ENCODE measurements at places on chromosomes 16 and 17. TPM values are rescaled to one million over a fixed set of nuclear protein-coding genes. Genes with fewer than 3 reads are reported as not detected.

DNA sequence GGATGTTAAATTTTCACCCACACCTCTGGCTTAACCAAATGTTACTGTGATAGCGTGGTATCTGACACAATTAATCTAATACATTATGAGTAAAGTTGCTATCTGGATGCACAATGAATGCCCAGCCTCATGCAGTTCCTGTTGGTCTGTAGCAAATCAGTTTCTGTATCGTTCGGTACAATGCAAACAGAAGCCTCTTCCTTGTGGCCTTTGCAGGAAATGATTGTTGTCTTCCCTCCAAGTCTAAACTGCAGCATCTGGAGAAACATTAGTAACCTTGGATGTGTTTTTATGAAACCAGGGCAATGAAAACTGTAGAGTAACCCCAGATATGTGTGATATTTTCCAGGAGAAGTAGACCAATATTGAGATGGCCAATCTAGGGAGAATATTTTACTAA is 46.8 kb downstream of the CYB561 start:
- no peak for DNase-seq

DNA sequence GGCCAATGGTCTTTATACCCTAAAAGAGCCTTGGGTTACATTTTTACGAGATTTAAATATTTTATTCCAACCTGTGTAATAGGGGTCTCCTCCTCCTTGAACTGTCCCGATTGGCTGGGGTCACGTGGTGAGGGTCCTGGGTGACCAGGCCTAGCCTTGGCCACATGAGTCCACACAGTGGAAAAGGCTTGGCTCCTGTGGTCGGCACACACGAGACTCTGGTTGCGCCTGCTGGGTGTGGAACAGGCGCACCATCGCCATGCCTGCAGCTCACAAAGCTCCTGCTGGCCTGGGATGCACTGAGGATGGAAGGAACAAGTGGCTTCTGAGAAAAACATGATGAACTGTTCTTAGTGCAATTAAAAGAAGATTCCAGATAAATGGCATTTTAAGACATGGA is 103.9 kb upstream of the ZNF750 start:
- no peak for DNase-seq

DNA sequence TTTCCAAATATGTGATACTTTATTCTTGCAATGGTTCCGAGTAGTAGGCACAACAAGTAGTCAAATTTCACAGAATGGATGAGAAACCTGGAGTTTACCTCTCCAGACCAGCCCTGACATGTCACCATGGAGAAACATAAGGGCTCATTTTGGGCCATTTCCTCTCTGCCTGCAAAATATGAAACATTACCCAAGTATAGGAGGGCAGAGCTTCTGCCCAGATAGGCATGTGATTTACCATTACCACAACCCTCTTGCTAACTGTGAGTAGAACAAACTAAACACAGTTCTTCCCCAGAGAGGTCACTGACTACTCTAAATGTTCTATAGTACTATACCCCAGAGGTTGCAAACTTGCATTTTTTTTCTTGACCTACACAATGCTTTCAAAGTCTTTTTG is 15.7 kb upstream of the KPNB1 start:
- no peak for DNase-seq

DNA sequence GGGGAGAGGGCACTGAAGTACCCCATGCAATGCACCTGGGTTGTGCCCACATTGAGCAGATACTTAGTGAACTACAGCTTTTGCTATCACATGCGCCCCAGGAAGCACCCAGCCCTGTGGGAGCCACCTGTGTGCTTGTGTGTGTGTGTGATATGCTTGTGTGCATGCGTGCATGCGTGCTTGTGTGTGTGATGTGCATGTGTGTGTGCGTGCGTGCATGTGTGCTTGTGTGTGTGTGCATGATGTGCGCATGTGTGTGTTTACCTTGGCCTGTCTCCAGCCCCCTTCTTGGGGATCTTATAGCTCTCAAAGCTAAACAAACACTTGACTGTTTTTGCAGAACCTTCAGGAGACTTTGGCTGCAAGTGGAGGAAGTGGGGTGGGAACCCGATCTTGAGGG is 841 bp downstream of the C16orf89 start:
- no peak for DNase-seq

Gene CCDC144A
- total RNA-seq, result 0.28 TPM

Measured in pancreas (tissue), 10 donors.